Renal cortex interstitium (tissue), 15 donors: ENCODE measurements at places on chromosomes 1 and 21. TPM values are rescaled to one million over a fixed set of nuclear protein-coding genes. Genes with fewer than 3 reads are reported as not detected.

- DNase-seq: no peak
Measured at GRCh38 chr1:54304518-54304917, 101.7 kb downstream of the SSBP3 start.

DNA sequence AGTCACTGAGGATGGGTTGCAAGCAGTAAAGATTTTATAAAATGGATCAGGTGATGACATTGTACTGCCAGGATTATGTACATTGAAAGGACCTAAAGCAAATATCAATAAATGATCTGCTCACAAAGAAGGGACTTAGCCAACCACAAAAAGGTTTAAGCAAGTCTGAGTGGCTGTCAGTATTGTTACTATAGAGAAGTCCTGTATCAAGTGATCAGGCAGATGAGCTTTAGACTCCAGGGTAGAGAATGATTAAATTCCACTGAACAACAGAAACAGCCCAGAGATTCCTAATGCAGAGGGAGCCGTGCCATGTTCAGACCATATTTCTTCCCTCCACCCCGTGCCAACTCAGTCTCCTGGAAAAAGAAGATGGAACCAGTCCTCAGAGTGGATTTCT is 138.9 kb downstream of the SETD4 start:
- no peak for DNase-seq

DNA sequence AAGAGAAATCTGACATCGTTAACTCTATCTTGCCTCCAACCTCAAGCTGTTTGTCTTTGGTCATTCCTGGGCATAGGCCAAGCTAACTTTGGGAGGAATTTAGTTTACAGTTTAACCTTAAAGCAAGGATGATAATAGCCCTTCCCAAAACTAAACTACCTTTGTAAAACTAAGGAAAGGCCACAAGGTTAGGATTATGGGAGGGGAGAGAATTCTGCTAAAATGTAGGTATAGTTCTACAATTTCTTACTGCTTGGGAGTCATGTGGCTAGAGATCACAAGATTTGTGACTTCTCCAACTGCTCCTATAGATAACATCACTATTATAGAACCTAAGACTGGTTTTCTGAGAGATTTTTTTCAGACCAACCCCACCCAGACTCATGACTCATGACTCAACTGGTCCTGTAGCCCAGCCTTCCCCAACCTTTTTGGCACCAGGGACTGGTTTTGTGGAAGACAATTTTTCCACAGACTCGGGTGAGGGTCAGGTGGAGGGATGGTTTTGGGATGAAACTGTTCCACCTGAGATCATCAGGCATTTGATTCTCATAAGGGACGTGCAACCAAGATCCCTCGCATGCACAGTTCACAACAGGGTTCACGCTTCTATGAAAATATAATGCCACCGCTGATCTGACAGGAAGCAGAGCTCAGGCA is 70.7 kb upstream of the MUTYH start:
- no peak for DNase-seq

DNA sequence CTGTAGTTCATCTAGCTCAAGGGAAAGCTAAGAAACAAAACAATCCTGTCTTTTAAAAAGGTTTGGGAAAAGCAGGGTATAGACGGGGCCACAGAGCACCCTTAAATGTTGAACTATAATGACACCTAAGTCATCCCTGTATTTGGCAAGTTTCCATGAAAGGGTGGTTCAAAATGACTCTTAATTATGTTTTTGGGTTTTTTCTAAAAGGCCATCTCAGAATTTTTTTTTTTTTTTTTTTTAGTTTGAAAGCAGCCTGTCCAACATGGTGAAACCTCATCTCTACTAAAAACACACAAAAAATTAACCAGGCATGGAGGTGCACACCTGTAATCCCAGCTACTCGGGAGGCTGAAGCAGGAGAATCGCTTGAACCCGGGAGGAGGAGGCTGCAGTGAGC is 22.2 kb downstream of the TOMM20 start:
- DNase-seq: no peak

Gene RNU1-3
- not detected for polyA plus RNA-seq

Gene FABP3
- polyA plus RNA-seq: 72.7 TPM

Gene CELA2B
- 0.56 TPM for polyA plus RNA-seq

Gene CTXND2
- polyA plus RNA-seq: not detected
